Smooth muscle cell of trachea (primary cell): ENCODE measurements at places on chromosomes 2 and 18. TPM values are rescaled to one million over a fixed set of nuclear protein-coding genes. Genes with fewer than 3 reads are reported as not detected.

The APLF gene
- total RNA-seq: 3.8 and 5.8 TPM in 2 replicates

The GDF7 gene
- total RNA-seq: 0.15 TPM in 1 of 2 replicates, not detected in the other

The HES6 gene
- total RNA-seq: 1.8 and 2.9 TPM in 2 replicates

The CREG2 gene
- 0.44 and 0.83 TPM in 2 replicates for total RNA-seq

The DRC1 gene
- total RNA-seq: 0.33 TPM in 1 of 2 replicates, not detected in the other
